Left lung (tissue), 14 donors: ENCODE measurements at places on chromosomes 4 and X. TPM values are rescaled to one million over a fixed set of nuclear protein-coding genes. Genes with fewer than 3 reads are reported as not detected.

Gene ADH7
- total RNA-seq = 1.4 TPM

GRCh38 chr4:63607169-63607872, 801.9 kb downstream of the TECRL start:
- no peaks in the 10 kb centered on the region for H3K36me3 ChIP-seq
- H3K4me1 ChIP-seq = no peaks in the 10 kb centered on the region
- no peaks in the 10 kb centered on the region for H3K27me3 ChIP-seq
- DNase-seq = peak; percentile 8
- H3K4me3 ChIP-seq = no peak overlapping the region

Gene LRCH2
- total RNA-seq = 7.0 TPM

DNA sequence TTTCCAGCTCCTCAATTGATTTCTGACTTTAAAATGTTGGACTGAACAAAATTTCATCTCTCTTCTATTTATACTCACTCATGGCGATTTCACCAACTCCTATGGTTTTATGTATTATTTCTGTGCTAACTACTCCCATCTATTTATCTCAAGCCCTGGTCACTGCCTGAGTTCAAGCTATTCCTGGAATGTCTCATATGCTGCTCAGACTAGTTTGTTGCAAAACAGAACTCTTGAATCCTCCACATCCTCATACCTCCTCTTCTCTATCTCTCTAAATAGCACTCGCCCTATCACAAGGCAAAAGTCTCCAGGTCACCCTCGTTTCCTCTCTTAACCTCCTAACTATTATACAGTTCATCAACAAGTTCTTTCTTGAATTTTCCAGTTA, 19.0 kb upstream of the DDX60 start:
- H3K36me3 ChIP-seq = no peaks in the 10 kb centered on the region
- H3K27me3 ChIP-seq = no peaks in the 10 kb centered on the region
- H3K4me1 ChIP-seq = no peaks in the 10 kb centered on the region

DNA sequence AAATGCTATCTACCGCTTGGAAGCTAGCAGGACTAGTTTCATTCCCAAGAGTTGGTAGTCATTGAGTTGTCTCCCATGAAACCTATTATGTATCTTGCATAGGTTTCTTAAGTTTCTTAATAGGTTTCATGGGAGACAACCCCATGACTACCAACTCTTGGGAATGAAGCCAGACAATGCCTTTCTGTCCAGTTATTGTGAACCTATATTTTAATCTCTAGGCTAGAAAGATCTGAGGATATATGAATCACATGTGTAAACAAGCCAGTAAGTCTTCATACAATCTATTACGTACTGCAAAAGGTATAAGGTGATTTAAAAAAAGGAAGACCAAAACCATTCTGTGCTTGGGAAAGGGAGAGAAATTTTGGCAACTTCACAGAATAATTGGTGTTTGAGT, 162.6 kb downstream of the INPP4B start:
- DNase-seq = no peak
- H3K27ac ChIP-seq = no peak overlapping the region
- no peak overlapping the region for H3K4me3 ChIP-seq
- no peaks in the 10 kb centered on the region for H3K27me3 ChIP-seq
- H3K4me1 ChIP-seq = no peaks in the 10 kb centered on the region

DNA sequence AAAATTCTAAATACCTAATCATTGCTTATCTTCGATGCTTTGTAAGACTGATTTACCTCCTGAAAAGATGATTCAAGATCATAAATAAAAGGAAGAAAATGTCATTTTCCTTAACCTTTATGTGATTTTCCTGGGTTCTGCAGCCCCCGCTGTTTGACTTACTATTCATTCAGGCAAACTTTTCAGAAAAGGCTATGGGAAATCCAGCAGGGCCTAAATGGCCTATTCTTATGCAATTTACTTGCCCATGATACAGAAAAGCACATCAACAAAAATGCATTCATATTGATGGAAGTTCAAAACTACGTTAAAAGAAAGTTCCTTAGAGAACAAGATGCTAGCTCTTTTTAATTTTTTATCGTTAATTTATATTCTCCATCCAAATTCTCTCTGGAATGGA, 51.2 kb downstream of the TMEM144 start:
- no peaks in the 10 kb centered on the region for H3K27me3 ChIP-seq
- H3K4me1 ChIP-seq = no peaks in the 10 kb centered on the region
- H3K36me3 ChIP-seq = no peaks in the 10 kb centered on the region
- H3K4me3 ChIP-seq = no peak overlapping the region
- H3K27ac ChIP-seq = no peak overlapping the region

DNA sequence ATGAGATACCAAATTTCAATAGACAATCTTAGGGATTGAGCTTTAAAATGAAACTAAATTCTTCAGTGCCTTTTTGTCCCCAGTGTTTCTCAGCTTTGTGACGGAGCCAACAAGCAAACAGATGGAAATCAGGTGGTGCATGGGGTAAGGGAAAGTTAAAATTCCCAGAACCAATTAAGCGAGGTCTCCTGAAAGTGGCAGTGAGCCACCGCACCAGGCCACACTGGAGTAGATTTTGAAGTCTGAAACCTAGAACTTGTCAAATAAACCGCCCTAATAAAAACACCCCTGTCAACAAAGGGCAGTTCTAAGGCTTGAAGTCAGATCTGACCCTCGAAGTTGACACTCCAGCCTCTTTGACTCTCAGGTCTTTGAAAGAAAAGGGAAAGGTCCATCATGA, 40.6 kb upstream of the DYNLT3 start:
- no peak overlapping the region for H3K4me3 ChIP-seq
- no peak for DNase-seq
- no peak overlapping the region for H3K27ac ChIP-seq
- no peaks in the 10 kb centered on the region for H3K36me3 ChIP-seq

Gene FAAH2
- 6.2 TPM for total RNA-seq

DNA sequence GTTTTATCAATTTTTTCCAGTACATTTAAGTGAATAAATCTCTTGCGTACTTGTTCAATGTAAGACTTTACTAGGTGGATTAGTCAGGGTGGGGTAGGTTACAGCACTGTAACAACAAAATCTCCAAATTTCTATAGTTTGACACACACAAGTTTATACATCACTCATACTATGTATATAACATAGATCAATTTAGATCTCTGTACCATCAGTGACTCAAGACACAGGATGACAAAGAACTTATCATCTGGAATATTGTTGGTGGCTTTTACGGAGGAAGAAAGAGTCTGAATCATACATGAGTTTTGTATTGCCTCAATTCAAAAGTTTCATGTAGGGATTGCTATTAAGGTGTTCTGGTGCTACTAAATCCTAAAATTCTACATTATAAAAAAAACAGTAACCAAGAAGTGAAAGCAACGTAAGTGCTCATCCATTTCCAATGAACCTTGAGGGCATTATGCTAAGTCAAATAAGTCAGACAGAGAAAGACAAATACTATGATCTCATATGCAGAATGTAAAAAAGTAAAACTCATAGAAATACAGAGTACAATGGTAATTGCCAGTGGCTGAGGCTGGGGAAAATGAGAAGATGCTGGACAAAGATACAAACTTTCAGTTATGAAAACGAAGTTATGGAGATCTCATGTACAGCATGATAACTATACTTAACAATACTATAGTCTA, 98.0 kb upstream of the DKK2 start:
- H3K27ac ChIP-seq = no peak overlapping the region
- no peak overlapping the region for H3K4me3 ChIP-seq
- no peaks in the 10 kb centered on the region for H3K4me1 ChIP-seq
- no peaks in the 10 kb centered on the region for H3K36me3 ChIP-seq
